ENCODE measurements at places on chromosomes 7 and 10.

DNA sequence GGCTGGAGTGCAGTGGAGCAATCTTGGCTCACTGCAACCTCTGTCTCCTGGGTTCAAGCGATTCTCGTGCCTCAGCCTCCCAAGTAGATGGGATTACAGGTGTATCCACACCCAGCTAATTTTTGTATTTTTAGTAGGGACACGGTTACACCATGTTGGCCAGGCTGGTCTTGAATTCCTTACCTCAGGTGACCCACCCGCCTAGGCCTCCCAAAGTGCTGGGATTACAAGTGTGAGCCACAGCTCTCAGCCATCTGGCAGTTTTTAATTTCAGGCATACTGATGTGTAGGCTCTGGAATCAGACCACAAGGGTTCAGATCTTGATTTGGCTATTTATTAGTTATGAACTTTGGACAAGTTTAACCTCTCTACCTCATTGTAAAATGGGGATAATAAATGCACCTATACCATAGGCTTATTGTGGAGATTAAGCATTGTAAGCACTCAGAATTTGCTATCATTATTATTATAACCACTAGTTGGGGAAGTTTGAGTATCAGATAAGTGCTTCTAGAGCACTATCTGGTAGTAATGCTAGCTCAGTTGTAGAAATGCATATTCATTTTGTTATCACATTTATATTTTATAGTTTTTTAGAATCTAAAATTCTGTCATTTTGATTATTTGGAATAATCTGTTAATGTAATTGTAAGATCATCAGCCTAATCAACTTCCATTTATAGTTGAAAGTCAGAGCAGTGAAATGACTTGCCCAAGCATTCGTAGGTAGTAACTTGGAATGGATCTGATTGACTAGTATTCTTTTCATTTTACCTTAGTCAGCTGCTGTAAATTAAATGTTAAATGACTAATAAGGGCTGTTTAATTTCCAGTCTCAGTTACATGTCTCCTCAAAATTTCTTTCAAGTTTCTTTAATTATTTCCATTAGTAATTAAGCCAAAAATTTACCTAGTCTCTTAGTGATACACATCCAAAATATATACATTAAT, 22.5 kb downstream of the KMT2E start:
- DNase-seq: no peak

DNA sequence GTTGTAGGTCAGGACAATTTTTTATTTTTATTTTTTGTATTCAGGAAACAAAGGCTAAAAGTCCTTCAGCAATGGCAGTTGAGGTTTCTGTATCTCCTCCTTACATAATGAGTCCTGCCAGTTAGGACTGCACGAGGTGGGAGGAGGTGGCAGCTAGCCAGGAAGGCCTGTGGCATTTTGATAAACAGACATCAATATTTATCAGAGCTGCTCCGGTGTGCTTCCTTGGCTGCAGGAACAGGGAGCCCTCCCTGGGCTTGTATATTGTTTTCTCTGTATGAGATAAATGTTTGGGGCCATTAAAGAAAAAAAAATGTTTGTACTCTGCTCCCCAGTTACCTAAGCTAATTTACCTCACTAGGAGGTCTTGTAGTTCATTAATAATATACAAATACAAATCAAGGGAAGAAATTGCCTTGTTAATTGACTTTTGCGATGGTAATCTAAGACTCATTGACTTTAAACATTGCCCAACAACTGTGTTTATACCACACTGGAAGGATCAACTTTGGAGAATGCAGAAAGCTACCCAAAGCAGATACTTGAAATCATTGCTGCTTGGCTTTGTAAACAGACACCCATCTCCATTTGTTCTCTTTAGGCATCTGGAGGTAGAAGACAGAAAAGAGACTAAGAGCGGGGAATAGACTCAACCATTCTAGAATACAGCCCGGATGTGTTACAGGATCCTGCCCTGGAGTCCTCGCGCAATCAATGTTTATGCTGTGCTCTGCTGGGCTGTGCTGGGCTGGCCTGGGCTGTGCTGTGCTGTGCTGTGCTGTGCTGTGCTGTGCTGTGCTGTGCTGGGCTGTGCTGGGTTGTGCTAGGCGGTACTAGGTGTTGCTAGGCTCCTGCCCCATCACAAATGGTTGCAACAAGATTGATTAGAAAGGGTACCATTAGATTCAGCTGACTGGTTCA, 36.5 kb upstream of the PDZD8 start:
- no peak for DNase-seq

DNA sequence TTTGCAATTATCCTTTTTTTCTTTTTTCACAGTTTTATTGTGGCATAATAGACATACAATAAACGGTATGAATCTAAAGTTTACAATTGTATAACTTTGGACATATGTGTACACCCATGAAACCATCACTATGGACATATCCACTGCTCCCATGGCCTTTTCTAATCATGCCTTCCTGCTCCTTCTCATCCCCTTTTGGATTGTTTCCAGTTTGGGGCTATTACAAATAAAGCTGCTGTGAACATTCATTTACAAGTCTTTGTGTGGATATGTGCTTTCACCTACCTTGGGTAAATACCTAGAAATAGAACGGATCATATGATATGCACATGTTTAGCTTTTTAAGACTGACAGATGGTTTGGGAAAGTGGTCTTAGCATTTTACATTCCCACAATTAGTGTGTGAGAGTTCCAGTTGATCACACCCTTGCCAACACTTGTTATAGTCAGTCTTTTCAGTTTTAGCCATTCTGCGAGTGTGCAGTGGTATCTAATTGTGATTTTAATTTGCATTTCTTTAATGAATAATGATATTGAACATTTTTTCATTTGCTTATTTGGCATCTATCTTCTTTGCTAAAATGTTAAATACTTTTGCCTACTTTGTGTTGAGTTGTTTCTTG, 120.9 kb upstream of the KAT6B start:
- DNase-seq: no peak

GRCh38 chr10:13633689-13634088, 46.9 kb downstream of the PRPF18 start:
- DNase-seq: no peak

- DNase-seq: no peak
Measured at GRCh38 chr7:158443014-158443687, 144.5 kb downstream of the PTPRN2 start.

- no peak for DNase-seq
Measured at GRCh38 chr7:116218051-116218645, 7.8 kb downstream of the TES start.

DNA sequence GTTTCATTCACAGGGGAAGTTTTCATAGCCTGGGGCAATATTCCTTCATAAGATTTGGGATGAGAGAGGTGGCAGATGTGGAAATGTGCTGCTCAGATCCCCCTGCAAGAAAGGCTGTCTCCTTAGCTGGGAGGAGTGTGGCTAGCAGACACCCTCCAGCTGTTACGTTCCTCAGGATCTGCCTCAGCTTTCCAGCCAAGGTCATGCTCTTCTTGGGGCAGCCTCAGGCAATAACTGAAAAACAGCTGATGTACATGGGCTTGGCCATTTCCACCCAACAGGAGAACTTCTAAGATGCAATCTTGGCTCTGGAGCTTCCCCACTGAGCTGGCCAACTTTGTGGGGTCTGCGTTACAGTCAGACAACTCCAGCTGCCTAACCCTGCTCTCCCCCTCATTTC, 51.3 kb upstream of the SEPTIN7 start:
- DNase-seq: no peak

- DNase-seq: no peak
Measured at GRCh38 chr10:26422977-26423376, 15.2 kb upstream of the APBB1IP start.

DNA sequence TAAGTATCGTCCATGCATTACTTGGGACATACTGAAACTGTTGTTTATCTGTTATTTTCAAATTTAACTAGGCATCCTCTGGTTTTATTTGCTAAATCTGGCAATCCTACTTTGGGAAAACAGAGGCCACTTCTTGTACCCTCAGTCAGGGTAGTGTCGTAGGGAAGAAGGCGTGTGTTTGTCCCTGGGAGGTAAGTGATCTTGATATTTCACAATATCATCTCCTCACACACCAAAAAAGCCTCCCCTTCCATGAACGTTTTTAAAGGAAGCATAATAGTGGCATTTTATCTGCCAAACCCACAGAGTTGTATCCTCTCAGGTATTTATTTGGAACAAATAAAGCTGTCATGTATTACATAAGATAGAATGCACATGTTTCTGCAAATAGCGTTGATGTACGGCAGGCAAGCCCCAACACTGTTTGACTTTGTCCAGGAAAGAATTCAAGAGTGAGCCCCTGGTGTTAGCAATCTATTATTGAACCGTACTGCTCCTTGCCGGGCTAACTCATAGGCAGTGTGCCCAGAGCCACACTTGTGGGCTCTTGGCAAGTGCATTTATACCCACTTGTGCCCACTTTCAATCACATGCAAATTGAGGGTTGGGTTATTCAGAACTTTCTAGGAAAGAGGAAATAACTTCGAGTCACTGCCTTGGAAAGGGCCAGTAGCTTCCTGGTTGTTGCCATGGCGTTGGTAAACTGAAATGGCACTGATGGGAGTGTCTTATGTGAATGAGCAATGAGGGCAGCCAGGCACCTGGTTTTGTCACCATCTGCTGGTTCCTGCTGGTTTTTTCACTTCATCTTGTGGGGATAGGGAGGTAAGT, 266.0 kb downstream of the USP6NL start:
- DNase-seq: no peak

GRCh38 chr7:100435401-100436304, 644 bp downstream of the PPP1R35 start:
- DNase-seq: peak; percentile 71

GRCh38 chr7:128164061-128164954, 76.8 kb upstream of the LEP start:
- no peak for DNase-seq

DNA sequence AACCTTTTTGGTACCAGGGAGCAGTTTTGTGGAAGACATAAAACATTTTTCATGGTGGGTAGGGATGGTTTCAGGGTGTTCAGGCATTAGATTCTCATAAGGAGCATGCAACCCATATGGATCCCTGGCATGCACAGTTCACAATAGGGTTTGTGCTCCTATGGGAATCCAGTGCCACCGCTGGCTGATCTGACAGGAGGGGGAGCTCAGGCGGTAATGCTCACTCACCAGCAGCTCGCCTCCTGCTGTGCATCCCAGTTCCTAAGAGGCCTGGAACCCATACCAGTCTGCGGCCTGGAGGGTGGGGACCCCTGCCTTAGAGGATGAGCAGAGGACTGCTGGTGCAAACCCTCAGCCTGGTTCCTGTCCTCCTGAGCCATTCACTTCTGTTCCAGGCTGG, 561.7 kb downstream of the SDK1 start:
- DNase-seq: no peak

GRCh38 chr10:89156161-89156835, 50.8 kb downstream of the CH25H start:
- DNase-seq: no peak

- DNase-seq: no peak
Measured at GRCh38 chr7:50302486-50303334, 1.8 kb upstream of the IKZF1 start.

DNA sequence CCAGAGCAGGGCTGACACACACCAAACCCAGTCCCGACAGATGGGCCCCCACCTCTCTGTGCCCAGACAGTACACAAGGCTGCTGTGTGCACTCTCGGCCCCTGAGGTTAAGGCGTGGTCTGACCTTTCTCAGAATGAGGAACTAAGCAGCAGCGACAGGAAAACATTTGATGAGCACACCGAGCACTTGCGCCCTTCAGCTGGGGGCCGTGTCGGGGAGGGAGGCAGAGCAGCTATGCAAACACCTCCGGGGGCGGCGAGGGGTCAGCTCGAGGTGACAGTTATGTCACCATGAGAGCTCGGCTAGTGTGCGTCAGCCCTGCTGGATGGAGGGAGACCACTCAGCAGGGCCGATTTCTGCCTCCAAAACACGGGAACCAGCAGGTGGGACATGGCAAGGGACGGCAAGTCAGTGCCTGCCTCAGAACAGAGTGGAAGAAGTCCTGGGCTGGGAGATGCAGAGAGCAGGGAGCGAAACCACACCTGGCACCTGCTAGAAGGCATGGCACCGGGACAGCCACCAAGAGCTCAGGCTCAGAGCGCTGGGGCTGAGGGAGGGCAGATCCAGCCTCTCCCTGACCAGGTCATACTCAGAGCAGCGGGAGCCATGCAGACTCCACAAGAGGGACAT, 57.4 kb downstream of the CHST15 start:
- no peak for DNase-seq

GRCh38 chr10:5735119-5735518, 50.5 kb downstream of the TASOR2 start:
- no peak for DNase-seq

DNA sequence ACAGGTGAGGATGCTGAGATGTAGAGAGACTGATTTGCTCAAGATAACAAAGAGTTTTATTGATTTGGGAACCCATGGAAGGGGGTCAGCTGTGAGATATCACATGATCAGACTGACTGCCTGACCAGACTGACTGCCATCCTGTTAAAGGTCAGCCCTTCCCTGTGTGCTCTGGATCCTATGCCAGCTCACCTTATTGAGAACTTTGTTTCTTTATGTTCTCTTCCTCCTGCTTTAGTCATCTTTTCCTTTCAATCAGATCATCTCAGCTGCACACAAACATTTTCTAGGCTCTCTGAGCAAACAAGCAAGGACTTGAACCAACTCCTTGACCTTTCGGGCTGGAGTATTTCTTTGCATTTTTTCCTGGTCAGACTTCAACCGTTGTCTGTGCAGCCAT, 50.0 kb upstream of the MTPN start:
- DNase-seq: no peak

DNA sequence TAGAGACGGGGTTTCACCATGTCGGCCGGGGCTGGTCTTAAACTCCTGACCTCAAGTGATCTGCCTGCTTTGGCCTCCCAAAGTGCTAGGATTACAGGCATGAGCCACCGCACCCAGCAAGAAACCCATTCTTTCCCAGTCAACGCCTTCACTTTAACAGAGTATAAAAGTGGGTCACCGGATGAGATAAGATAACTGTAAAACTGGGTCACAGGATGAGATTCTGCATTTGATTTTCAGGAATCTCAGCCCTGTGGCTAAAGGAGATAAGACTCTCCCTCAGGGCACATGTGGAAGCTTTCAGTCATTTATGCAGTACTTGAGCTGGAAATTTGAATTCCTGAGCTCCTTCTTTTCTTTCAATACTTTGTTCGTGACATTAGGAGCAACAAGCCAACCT, 70.8 kb downstream of the LRRC17 start:
- DNase-seq: no peak

DNA sequence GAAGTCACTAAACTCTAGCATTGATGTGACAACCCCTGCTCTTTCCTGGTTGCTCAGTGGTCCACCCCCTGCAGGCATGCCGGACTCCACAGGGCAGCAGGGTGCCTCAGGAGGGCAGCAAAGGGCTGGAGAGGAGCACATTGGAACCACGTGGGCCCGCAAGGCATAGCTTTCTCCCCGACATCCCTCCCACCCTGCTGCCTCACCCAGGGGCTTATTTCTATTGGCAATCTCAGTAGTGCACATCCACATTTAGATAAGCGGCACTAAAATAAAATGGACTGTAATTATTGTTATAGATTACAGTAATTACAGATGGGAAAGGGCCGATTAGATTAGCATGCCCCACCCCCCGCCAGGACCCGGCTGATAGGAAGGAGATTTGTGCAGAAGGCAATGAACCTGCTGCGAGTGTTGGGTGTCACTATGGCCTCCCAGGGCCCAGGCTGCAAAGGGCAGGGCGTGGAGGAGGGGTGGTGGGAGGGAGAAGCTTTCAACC, 580.1 kb downstream of the GRID1 start:
- no peak for DNase-seq
